ENCODE measurements at places on chromosomes 12 and 14.

GRCh38 chr14:99133636-99134515 is 138.1 kb downstream of the BCL11B start:
- DNase-seq: no peak

DNA sequence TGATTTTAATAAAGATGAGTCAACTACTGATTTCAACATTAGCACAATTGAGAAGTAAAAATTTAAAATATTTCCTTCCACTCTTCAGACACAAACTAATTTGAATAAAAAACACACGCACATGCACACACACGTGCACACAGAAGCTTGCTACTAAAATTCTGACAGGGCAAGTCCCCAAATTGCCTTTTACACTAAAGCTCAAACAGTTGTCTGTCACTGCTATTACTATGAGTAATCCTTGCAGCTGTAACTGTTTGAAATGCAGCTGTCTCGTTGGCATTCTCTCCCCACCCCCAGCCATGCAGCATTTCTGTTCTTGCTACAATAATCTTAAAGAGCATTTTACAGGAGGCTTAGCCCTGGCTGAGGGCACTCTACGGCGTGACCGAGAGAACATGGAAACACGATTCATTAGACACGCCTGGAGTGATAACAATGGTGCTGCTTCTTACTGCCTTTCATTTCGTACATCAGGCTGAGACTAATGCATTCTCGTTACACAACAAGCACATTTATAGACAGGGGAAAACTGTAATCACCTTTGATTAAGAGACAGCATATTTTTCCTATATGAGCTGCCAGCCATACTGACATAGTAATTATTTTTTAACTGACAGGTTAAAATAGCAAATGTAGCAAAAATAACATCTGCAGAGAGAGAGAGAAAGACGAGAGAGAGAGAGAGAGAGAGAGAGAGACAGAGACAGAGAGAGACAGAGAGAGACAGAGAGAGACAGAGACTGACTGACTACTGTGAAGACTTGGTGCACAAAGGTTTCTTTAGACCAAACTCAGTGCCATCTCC is 153.8 kb downstream of the MED13L start:
- DNase-seq: peak; percentile 99

DNA sequence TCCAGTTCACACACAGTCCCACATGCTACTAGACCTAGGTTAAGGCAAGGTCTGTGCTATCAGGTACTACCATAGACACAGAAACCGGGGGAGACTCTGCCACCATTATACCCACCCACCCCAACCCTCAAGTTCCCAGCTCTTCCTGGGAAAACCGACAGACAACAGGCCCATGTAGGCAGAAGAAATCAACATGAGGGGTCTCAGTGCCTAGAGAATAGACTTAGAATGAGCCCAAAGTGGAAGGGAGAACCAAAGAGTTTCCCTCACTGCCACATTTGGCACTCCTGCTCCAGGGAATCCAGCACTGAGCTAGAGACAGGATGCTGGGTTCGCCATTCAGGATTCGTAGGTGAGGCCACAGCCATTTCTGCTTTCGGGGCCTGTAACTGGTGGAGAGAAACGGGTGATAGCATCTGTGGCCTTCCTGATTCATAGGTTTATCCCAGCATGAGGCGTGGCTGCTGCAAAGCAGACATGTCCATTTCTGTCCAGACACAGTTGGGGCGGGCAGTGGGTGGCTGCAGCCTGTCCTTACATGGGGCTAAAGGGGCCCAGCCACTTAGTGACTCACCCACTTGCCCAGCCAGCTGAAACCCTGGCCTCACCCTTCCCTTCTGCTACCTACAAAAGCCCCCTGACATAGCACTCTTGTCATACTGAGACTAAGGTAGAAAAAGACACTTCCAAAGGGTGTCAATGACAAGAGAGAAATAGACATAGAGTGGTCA is 69.4 kb downstream of the IRF2BPL start:
- peak; percentile 66 for DNase-seq

- peak; percentile 83 for DNase-seq
These were observed 5.8 kb upstream of the PHLDA1 start for GRCh38 chr12:76037130-76038103.

GRCh38 chr14:34872822-34873588 is 2.2 kb downstream of the BAZ1A start:
- DNase-seq: no peak

GRCh38 chr12:116880817-116881324 is 370 bp downstream of the HRK start:
- DNase-seq: peak; percentile 94

DNA sequence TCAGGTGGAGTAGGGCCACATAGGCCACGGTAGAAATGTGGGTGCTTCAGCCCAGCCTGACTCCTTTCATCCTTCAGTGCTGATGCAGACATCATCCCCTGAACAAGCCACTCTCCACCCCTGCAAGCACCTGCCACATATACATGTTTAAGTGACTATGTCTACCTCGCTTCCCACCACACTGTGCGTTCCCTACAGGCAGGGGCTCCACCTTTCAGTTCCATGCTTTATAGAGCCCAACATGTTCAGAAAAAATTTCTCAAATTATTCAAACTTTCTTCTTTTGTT is 11.6 kb downstream of the SLC7A7 start:
- DNase-seq: no peak

DNA sequence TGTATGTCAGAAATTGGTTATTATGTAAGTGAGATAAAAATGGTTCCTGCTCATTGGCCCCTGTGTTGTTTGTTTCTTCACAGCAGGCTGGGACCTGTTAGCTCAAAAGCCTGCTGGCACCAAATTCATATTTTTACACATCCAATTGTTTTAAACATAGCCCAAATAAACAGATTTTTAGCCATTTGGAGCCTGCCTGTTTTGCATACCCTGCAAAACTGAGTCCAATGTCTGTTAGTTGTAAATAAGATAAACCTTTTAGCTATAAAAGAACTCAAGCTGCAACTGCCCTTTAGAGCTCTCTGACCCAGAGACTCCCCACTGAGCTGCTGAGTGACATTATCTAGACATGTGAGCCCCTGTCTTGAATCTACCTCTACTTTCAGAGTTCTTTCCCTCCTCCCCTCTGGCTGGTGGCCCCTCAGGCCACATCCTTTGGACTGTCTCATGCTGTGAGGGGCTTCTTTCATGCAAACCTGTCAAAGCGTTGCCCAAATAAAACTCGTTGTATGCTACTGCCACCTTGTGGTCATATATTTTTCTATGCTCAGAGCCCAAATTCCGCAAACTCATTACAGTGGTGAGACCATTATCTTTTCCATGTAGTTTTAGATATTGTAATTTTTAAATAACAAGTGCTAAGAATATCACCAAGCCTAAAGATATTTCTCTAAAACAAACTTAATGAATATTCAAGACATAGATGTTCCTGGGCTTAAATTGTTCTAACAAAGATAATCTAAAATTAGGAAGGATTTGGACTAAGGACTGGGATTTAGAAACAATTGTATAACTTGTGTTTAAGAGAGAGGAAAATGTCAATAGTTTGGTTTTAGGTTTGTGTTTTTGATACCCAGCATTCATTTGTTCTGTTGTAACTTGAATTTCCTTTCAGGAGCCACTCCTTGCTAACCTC is 337.9 kb downstream of the AACS start:
- DNase-seq: peak; percentile 31
